HS-27A (cell line): ENCODE measurements at places on chromosomes 3 and 15.

GRCh38 chr15:25724899-25725298 lies 138.2 kb downstream of the ATP10A start:
- no peak for DNase-seq

DNA sequence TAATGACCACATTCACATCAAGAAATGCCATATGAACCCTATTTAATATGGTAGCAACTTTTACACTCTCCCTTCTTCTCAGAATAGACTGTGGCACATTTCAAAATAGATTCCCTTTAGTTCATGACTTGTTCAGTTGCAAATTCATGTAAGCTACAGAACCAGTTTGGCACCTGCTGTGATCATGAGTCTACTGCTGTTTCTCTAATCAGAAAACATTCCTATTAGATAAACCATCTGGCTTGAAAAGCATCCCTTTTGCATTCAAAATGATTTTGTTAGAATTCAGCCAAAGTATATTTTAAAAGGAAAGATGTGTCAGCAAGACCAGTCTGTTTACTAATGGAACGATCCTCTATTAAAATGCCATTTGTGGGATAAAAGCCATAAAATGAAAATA lies 304.4 kb downstream of the BCHE start:
- DNase-seq = no peak

DNA sequence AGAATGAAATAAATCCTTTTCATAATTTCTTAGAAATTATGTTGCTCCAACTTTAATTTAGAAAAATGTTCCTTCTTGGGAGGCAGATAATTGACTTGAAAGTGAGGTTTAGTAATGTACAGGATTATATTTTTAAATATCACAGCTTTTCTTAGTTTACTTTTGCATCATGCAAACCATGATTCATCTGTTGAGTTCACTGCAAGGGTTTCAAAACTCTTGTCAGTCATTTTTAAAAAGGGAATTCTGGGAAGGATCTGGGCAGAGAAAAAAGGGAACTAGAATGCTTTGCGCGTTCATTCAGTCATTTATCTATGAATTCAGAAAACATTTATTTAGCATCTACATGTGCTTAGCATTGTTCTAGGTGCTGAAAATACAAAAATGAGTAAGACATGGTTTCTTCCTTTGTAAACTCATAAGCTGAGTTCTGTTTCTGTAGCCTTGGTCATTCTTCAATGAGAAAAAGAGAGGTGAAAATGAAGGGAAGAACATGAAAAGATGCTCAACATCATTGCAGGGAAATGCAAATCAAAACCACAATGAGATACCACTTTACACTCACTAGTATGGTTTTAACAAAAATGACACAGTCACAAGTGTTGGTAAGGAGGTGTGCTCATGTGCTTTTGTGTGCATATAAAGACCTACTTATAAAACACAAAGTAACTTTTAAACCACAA lies 209.1 kb downstream of the NR1D2 start:
- DNase-seq = no peak

- DNase-seq = no peak
These were observed 57.0 kb upstream of the ITGA11 start for GRCh38 chr15:68488966-68489365.

DNA sequence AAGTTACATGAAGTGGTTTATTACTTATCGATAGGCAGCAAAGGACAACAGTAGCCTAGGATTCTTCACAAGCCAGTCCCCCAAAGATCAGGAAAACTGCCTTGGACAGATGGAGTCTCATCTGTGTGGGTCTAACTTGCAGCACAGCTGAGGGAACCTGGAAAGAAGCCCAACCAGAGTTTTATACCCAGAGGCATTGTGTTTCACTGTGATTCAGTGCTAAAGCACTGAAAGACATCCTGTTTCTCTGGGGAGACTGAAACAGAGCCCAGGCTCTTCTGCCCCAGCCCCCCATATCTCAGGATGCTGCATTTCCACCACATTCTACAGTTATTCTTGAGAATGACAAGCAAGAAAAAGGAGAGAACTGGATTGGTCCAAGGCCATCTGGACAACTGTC lies 48.2 kb upstream of the PYDC2 start:
- DNase-seq = peak; percentile 62

DNA sequence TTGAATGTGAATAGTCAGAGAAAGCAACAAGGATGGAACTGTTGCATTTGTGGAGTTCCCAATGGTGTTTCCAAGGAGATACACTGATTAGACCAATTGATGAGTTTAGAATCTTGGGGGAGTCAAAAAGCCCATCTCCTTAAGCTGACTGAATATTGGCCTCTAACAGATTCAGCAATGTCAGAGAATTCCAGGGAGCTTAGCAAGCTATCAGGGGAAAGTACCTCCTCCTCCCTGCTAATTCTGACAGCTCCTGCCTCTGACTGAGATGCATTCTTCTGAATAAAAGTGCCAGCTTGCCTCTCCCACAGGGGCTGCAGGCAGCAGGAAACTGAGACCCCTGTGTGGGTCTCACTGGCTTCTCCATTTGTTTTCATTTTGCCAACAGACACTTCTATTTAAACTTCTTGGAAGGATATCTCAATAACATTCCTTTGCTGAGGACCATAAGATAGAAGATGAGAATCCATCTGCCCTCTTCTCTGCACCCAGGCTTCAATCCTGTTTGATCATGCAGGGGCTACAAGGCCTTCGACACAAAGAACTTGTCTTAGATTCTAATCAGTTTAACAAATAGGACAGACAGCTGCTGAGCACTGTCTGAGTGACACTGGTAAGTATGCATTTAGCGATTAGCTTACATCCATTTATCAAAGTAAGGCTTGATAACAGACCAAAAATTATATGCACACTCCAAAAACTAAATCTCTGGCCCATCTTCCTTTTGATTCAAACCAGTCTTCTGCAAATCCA lies 1080.8 kb downstream of the TUSC7 start:
- DNase-seq = no peak

DNA sequence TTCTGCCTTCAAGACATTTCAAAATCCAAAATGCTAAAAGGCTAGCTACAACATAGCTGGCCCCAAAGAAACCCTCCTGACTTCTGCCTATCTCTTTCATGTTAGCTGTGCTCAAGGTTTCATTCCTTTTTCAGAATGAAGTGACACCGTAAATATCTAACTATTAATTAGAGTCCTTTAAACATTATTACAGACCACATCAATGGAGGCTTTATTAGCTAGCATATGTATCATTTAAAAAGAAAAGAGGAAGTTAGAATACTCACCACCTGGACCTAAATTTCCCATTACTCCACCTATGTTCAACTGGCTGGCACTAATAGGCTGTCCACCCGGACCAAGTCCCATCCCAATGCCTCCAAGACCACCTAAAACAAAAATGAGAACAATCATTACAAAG lies 24.6 kb downstream of the MYEF2 start:
- no peak for DNase-seq

GRCh38 chr3:115186351-115187148 lies 39.5 kb upstream of the ZBTB20 start:
- DNase-seq = no peak

- DNase-seq = no peak
These were observed 88.9 kb downstream of the AAGAB start for GRCh38 chr15:67165254-67166253.

DNA sequence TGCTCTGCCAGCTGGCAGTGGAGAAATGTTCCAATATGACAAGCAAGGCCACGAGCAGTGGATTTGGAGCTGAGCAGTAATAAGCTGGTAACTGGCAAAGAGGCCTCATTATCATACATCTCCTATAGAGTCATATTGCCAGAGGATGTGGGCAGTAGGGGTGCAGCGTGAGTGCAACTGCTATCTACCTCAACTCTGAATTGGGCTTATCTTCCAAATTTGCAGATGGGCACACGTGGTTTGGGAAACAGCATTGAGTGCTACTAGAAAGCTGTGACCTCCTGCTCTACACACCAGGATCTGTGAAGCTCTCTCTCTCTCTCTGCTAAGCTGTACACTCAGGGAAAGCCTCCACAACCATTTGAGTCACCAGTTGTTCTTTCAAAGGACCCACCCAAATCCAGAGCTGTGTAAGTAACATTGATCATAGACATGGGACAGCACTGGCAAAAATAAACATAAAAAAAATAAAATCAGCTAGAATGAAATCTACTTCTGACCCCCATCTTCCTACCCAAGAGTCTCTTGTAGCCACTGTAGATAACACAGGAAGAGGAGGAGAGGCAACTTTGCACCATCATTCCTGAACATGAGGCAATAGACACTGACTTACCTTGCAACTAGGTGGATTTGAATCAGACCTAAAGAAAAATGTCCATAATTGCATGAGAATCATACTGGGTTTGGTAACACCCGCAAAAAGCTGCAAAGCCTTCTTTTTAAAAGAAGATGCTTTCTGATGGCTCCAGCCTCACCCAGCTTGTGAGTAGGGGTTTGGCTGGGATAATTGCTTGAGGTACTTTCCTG lies 82.9 kb upstream of the THBS1 start:
- DNase-seq = no peak

DNA sequence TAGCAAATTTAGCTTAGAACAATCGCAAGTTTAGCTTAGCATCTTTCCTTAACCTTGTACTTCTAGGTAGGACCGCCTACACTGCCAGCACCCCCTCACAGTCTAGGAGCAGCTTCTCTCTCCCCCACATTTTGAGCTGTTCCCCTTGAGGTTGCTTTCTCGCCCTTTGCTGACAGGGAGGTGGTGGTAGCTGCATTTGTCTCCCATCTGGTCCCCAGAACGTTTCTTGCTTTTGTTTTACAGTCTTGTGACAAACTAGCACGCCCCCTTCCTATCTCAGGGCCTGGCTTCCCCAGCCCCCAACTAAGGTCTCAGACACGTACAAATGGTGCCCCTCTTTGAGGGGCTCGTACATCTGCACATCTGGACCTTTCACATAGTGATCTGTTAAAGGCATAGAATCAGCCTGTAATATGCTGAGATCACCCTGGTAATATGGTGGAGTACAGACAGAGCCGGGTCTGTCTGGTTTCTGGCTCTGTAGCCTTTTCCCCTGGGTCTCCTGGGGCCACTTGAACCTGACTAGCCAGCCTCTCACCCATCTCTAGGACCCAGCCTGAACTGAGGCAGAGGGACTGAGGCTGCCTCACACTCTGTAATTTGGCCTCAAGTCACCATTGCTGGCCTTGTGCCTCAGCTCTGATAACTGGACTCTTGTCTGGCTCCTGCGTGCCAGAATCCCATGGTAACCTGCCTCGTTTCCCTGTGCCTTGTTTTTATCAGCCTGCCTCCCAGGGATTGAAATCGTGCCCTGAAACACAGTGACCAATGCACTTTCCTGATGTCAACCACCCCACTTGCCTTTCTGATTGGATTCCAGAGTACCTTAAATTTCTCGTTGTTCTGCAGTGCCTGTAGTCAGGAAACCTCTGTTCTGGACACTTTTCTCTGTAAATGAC lies 27.7 kb downstream of the CRTC3 start:
- no peak for DNase-seq

DNA sequence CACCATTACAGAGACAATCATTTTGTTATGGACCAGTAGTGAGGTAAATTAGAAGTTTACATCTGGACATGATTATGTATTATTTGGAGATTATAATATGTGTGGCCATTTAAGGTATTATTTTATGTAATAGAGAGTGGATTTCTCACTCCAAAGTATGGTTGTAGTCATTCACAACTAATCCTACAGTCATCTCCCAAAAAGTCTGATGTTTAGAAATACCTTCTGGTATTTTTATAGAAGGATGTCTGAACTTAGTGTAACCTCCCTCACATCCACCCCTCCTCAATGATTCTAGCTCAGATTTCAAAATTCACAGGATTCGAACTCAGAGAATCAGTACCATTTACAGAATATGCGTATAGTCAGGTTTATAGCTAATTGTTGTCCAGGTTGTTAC lies 346.6 kb upstream of the MEIS2 start:
- no peak for DNase-seq

DNA sequence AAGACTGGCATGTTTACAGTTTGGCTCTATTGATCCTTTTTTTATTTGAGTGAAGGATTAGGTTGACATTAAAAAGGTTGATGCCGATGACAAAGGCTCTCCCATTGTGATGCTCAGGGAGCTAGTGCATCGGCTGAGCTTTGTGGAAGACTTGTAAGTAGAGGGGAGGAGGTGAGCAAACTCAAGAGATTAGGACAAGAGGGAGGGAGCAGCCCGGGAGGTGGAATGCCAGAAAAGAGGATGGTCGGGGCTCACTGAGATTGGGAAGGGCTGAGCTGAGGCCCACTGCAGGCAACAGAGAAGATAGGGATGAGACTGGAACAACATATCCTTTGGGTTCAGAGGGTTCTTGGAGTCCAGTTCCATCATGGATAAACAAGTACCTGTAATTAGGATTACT lies 26.5 kb upstream of the PSMD6 start:
- DNase-seq = no peak

GRCh38 chr3:15241341-15241740 lies 35.3 kb downstream of the CAPN7 start:
- DNase-seq = no peak

- no peak for DNase-seq
These were observed 16.9 kb downstream of the FBLN2 start for GRCh38 chr3:13565581-13566452.

- DNase-seq = no peak
These were observed 51.7 kb upstream of the CHD2 start for GRCh38 chr15:92848464-92848851.

- DNase-seq = no peak
These were observed 25.4 kb downstream of the SEC61A1 start for GRCh38 chr3:128077665-128078064.

- no peak for DNase-seq
These were observed 19.8 kb upstream of the ACOX2 start for GRCh38 chr3:58556761-58557221.

- no peak for DNase-seq
These were observed 96.2 kb downstream of the IGF1R start for GRCh38 chr15:98744506-98744905.

DNA sequence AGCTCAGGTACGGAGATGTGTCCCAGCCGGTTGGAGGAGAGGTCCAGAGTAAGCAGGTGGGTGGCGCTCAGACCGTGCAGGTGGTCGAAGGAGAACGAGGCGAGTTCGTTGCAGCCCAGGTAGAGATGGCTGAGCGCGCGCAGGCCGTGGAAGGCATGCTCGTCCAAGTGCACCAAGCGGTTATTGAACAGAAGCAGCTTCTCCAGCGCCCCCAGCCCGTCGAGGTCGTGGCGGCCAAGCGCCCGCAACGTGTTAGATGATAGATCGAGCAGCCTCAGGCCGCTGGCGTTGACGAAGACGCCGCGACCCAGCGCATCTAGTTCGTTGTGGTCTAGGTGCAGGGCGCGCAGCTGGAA lies 648 bp downstream of the AMIGO3 start:
- DNase-seq = no peak

DNA sequence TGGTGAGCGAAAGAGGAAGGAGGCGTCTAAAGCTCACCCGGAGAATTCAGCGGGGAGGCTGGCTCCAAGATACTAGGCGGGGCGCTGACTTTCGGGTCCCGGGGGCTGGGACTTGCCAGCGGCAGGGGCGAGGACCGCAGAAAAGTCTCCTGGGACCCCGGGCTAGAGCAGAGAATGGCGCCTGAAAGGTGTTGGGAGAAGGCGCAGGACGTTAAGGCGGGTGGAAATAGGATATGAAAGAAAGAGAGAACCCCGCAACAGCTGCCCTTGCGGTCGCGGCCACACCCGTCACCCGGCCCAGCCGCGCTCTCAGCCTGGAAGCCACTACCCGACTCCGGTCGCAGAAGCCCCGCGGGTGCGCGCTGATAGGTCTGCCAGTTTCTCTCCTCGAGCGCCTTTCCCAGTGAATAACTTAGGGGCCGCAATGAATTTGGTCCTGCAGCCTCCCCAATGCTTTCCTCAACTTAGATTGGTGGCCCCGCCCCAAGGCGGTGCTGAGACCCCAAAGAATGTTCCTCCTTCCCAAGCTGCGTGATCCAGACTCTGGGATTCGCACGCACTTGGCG lies 604 bp downstream of the LTK start:
- DNase-seq = no peak

GRCh38 chr15:56987286-56987685 lies 68.8 kb downstream of the TCF12 start:
- no peak for DNase-seq

GRCh38 chr3:18245721-18246120 lies 179.4 kb downstream of the SATB1 start:
- DNase-seq = no peak
